ENCODE measurements at places on chromosomes 12 and 14. TPM values are rescaled to one million over a fixed set of nuclear protein-coding genes. Genes with fewer than 3 reads are reported as not detected.
A peak's percentile ranks its signal among the peaks of the same experiment; 100 is the strongest.

The C1R gene
- 6.4 TPM for total RNA-seq

The LBHD2 gene
- total RNA-seq: not detected

The STYX gene
- total RNA-seq: 25.1 TPM

The CLEC4D gene
- total RNA-seq: not detected

The SMIM41 gene
- total RNA-seq: not detected

The RD3L gene
- total RNA-seq: not detected

The CPNE6 gene
- 0.14 TPM for total RNA-seq

The ANKRD52 gene
- 45.3 TPM for total RNA-seq

The ADCY4 gene
- 4.4 TPM for total RNA-seq

The SLC24A4 gene
- total RNA-seq: not detected

The PPP4R3A gene
- total RNA-seq: 142 TPM

DNA sequence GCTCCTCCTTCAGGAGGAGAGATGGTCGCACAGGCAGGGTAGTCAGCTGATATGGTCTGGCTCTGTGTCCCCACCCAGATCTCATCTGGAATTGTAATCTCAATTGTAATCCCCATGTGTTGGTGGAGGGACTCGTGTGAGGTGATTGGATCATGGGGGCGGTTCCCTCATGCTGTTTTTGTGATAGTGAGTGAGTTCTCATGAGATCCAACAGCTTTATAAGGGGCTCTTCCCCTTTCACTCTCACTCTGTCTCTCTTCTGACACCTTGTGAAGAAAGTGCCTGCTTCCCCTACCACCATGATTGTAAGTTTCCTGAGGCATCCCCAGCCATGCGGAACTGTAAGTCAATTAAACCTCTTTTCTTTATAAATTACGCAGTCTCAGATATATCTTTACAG is 218.9 kb upstream of the TMTC1 start:
- no peaks in the 10 kb centered on the region for H3K27me3 ChIP-seq
- no peak overlapping the region for H3K4me3 ChIP-seq
- DNase-seq: no peak
- H3K4me1 ChIP-seq: no peaks in the 10 kb centered on the region

DNA sequence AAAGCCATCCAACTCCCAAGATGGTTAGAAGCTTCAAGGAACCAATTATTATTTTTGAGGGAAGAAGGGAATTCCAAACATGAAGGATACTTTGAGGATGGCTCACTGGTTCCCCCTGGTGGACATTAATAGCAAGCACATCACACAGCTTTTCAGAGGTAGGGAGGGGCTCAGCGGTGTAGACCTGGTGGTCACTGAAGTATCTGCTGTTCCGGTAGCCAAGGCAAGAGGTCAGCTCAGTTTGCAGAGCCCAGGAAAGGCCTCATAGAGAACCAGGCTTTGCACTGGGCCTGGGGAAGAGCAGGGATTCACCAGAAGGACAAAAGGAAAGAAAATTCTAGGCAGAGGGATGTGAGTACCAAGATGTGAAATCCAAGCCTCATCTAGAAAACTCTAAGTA is 118.7 kb downstream of the KSR2 start:
- peaks cover 5% of the 10 kb centered on the region for H3K27me3 ChIP-seq
- H3K4me3 ChIP-seq: no peak overlapping the region
- no peaks in the 10 kb centered on the region for H3K4me1 ChIP-seq
- no peak for DNase-seq

GRCh38 chr14:66496188-66496807 is 10.1 kb downstream of the CCDC196 start:
- H3K4me3 ChIP-seq: peak overlapping the region; percentile 67
- H3K4me1 ChIP-seq: peaks cover 20% of the 10 kb centered on the region
- H3K27ac ChIP-seq: peak overlapping the region; percentile 80
- H3K27me3 ChIP-seq: peaks cover 2% of the 10 kb centered on the region

DNA sequence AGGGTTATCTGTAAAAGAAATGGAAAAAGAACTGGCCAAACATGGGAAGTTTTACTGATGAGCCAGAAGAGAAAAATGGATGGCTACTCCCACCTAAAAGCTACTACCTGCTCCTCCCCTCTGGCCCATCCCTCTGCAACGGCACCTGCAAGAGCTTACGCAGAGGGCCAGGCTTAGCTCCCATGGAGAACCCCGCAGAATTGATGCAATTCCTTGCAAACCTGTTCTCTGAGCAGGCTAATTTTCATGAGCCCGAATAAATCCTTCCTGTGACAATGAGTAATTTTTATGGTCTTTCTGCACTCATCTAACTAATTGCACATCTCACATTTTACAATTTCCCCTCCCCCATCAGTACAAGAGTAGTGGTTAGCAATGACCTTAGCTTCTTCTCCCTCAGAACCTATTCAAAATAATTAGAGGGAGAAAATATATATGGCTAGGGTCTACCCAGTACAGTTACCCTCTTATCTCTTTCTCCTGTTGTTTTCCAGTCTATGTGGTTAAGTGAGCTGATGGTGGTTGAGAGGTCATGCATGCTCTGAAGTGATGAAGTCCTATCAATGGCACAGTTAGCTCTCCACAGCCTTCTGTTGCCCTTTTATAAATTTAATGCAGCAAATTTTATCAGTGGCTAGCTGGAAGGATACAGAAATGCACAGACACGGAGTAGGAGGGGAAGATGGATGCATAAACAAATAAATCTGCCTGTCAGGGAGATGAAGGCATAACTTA is 67.7 kb upstream of the NTF3 start:
- H3K4me3 ChIP-seq: no peak overlapping the region
- no peak for DNase-seq
- H3K27me3 ChIP-seq: peaks cover 5% of the 10 kb centered on the region
- no peaks in the 10 kb centered on the region for H3K4me1 ChIP-seq

DNA sequence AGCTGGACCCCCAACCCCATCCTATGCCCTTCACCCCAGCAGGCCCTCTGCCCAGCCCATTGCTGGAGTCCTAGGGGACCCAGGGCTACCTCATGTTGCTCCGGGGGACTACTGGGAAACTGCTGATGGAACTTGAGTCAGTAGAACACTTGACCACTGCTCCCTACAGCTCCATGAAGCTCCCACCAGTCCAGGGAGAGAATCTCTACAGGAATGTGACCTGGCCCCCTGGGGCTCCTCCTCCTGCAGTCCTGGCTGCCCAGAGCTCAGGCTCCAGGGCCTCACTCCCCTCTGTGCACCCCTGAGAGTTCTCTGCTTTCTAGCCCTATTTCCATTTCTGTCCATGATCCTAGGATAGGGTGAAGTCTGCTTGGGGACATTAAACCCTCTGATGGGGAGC is 10.8 kb upstream of the AQP2 start:
- H3K4me3 ChIP-seq: no peak overlapping the region
- no peak for DNase-seq

- no peak overlapping the region for H3K27ac ChIP-seq
- H3K36me3 ChIP-seq: no peaks in the 10 kb centered on the region
- no peaks in the 10 kb centered on the region for H3K4me1 ChIP-seq
These were observed 233.2 kb downstream of the RBM19 start for GRCh38 chr12:113732916-113733315.

GRCh38 chr12:106757623-106758348 is 16.7 kb upstream of the RIC8B start:
- H3K27ac ChIP-seq: no peak overlapping the region
- H3K4me3 ChIP-seq: no peak overlapping the region
- no peaks in the 10 kb centered on the region for H3K27me3 ChIP-seq
- H3K36me3 ChIP-seq: peaks cover 3% of the 10 kb centered on the region
- H3K4me1 ChIP-seq: peaks cover 27% of the 10 kb centered on the region

GRCh38 chr14:78970677-78971076 is 800.5 kb downstream of the NRXN3 start:
- no peak for DNase-seq
- no peak overlapping the region for H3K27ac ChIP-seq
- no peaks in the 10 kb centered on the region for H3K27me3 ChIP-seq
- no peaks in the 10 kb centered on the region for H3K36me3 ChIP-seq

DNA sequence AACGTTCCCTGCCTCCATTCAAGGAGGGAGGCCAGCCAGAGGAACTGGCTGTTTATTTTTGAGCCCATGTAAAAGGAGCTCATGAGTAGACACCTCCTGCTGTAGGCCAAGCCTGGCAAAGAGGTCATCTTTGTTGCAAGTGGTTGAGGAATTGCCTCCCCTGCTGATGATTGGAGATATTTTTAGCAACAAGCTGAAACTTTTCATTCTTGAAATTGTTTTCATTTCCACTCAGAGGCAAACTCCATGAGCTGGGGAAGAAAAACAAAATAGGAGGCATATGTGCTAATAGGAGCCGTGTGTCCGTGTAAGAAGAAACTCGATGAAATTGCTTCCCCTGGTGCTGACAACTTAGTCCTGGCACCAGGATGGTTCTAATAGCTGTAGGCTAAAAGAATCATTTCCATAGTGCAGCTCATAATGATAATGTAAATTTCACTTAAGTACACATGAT is 440.1 kb upstream of the FAR2 start:
- no peak overlapping the region for H3K27ac ChIP-seq
- no peaks in the 10 kb centered on the region for H3K4me1 ChIP-seq
- H3K27me3 ChIP-seq: no peaks in the 10 kb centered on the region
- DNase-seq: no peak
- no peaks in the 10 kb centered on the region for H3K36me3 ChIP-seq

DNA sequence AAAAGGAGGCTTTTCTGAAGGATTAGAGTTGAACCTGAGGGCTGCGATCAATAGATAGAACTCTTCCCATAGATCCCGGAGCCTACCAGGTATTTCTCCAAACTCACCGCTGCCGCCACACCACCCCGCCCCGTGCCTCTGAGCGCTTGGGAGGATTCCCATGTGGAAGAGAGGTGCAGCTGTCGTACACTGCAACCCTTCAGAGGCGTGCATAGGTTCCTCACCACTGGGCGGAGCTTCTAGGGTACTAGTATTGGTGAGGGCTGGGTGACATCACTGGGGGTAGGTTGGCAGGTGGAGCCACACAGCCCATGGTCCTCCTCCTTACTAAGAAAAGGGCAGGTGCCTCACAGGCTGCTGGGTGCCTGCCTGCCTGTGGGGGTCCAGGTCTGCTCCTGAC is 127.0 kb downstream of the TSPAN9 start:
- no peak for DNase-seq
- H3K27me3 ChIP-seq: peaks cover 35% of the 10 kb centered on the region
- H3K4me3 ChIP-seq: no peak overlapping the region
- peaks cover 13% of the 10 kb centered on the region for H3K4me1 ChIP-seq

GRCh38 chr12:99427104-99427503 is 220.4 kb upstream of the GARIN6 start:
- no peaks in the 10 kb centered on the region for H3K27me3 ChIP-seq
- H3K4me1 ChIP-seq: no peaks in the 10 kb centered on the region
- H3K36me3 ChIP-seq: no peaks in the 10 kb centered on the region
- no peak overlapping the region for H3K4me3 ChIP-seq
- H3K27ac ChIP-seq: no peak overlapping the region

Data from activated naive CD8-positive, alpha-beta T cell treated with anti-CD3 and anti-CD28 coated beads, Interleukin-2, amount 10 ng/mL, durations not matched to agents 7 days and 5 days (primary cell).